ENCODE measurements at places on chromosomes 2 and 18.

- H3K36me3 ChIP-seq = no peaks in the 10 kb centered on the region
- H3K27me3 ChIP-seq = no peaks in the 10 kb centered on the region
- no peak overlapping the region for H3K4me3 ChIP-seq
- peaks cover 12% of the 10 kb centered on the region for H3K4me1 ChIP-seq
- H3K27ac ChIP-seq = no peak overlapping the region
These were observed 73.6 kb upstream of the IGFBP5 start for GRCh38 chr2:216768908-216769411.

DNA sequence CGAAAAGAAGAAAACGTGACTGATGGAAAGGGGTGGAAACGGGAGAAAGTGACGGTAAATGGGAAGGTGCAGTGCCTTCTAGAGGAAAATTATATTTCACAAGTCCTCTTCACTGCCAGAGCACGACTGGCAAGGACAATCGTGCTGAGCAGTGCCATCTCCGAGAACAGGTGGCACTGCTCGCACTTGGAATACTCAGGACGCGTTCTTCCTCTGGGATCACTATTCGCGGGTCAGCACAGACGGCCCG lies 364 bp downstream of the STAT1 start:
- H3K4me1 ChIP-seq = peaks cover 20% of the 10 kb centered on the region
- H3K4me3 ChIP-seq = peak overlapping the region; percentile 100
- no peak for DNase-seq
- no peaks in the 10 kb centered on the region for H3K36me3 ChIP-seq

DNA sequence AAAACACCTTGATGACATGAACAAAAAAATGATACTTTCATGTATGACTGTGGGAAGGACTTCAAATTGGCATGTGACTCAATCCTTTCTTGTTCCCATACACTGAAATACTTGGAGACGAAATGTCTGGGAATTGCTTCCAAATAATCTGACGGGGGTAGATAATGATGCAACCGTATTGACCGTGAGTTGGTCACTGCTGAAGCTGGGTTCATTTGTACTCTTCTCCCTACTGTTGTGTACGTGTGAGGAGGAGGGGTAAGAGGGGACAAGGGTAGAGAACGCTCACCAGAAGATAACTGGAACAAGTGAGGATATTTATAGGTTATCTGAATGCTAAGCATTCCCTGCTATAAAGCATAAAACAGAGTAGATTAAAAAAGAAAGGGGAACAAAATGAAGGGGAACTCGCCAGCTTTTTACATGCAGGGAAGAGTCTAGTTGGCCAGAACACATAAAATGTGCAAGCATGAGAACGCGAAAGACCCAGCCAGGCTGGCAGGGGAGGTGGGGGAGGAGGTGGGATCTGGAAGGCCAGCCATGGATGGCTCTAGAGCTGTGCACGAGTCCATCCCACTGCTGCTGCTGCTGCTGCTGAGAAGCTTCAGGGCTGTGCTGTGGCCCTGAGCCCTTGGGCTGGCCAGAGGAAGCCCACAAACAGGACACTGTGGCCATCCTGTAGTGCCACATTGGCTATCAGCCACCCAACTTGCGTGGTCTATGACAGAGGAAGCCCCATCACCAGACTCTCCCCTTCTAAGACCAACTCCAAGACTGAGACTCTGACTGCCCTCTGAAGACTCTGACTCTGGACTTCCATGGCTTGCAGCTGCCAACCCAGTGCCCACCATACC lies 15.2 kb upstream of the CETN1 start:
- H3K27me3 ChIP-seq = no peaks in the 10 kb centered on the region
- H3K4me1 ChIP-seq = no peaks in the 10 kb centered on the region
- no peak overlapping the region for H3K27ac ChIP-seq
- H3K4me3 ChIP-seq = no peak overlapping the region

DNA sequence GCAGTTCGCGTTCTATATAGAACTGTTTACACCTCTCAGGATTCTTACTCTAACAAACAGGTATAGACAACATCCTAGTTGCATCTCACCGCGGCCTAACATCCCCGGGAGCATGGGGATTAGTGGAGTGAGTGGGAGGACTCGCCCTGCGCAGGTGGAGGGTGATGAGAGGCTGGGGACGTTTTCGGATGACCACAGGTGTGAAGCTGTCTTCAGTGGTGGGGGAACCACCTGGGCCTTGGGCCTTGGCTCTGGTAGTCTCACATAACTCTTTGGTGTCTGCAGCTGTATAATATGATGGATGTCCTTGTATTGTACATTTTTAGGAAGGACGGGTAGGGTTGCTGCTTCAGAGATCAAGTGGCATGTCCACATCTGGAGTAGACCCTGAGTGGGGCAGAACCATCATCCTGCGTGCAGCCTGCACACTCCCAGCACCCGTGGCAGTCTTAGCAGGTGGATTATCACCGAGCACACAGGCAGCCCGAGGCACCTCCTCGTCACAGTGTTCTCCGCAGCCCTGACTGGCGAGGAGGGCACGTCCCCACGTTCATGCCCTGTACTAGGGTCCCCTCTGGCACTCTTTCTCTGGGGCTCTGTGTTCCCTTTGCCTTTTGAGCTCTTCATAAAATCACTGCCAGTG lies 56.0 kb downstream of the AGAP1 start:
- H3K4me3 ChIP-seq = no peak overlapping the region
- H3K36me3 ChIP-seq = no peaks in the 10 kb centered on the region
- DNase-seq = no peak
- peaks cover 13% of the 10 kb centered on the region for H3K4me1 ChIP-seq
